Uterus (tissue), 4 donors: ENCODE measurements at places on chromosomes 5 and 9. TPM values are rescaled to one million over a fixed set of nuclear protein-coding genes. Genes with fewer than 3 reads are reported as not detected.

GRCh38 chr5:108148715-108149139, 233.2 kb downstream of the FBXL17 start:
- DNase-seq, result no peak
- no peaks in the 10 kb centered on the region for H3K27me3 ChIP-seq
- no peaks in the 10 kb centered on the region for H3K4me1 ChIP-seq
- H3K4me3 ChIP-seq, result no peak overlapping the region

DNA sequence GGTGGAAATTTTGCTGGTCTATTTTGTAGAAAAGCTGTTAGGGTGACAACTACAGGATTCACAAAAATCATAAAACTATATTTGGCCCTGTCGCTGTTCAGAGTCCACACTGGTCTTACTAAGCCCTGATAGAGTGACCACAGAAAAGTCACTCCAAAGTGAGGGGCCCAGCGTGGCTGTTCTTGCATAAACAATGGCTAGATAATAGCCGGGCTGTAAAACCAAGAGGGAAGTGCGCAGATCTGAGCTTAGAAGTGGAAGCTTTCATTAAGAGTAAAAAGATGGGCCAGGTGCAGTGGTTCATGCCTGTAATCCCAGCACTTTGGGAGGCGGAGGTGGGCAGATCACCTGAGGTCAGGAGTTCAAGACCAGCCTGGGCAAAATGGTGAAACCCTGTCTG, 15.5 kb upstream of the CTSL start:
- H3K27ac ChIP-seq, result no peak overlapping the region
- peaks cover 12% of the 10 kb centered on the region for H3K4me1 ChIP-seq
- H3K4me3 ChIP-seq, result no peak overlapping the region
- H3K36me3 ChIP-seq, result no peaks in the 10 kb centered on the region

DNA sequence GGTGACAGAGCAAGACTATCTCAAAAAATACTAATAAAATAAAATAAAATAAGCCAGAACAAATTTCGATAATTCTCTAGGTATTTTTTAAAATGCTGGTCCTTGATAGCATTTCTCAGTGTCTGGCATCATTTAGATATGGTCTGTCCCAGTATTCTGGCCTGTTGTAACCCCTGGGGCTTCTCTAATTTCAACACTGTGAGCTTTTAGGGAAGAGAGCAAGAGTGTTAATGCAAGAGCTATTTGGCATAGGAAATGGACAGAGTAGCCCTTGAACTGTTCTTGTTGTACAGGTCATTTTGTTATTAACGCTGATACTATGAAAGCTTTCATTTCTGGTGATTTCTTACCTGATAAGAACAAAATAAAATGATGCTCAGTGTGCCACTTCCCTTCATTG, 112.2 kb upstream of the ZNF608 start:
- H3K4me1 ChIP-seq, result no peaks in the 10 kb centered on the region
- H3K36me3 ChIP-seq, result no peaks in the 10 kb centered on the region
- no peak for DNase-seq
- H3K27ac ChIP-seq, result no peak overlapping the region
- H3K27me3 ChIP-seq, result no peaks in the 10 kb centered on the region

GRCh38 chr9:84778570-84778969, 109.0 kb downstream of the NTRK2 start:
- no peaks in the 10 kb centered on the region for H3K36me3 ChIP-seq
- no peaks in the 10 kb centered on the region for H3K4me1 ChIP-seq
- H3K27me3 ChIP-seq, result no peaks in the 10 kb centered on the region
- H3K4me3 ChIP-seq, result no peak overlapping the region

DNA sequence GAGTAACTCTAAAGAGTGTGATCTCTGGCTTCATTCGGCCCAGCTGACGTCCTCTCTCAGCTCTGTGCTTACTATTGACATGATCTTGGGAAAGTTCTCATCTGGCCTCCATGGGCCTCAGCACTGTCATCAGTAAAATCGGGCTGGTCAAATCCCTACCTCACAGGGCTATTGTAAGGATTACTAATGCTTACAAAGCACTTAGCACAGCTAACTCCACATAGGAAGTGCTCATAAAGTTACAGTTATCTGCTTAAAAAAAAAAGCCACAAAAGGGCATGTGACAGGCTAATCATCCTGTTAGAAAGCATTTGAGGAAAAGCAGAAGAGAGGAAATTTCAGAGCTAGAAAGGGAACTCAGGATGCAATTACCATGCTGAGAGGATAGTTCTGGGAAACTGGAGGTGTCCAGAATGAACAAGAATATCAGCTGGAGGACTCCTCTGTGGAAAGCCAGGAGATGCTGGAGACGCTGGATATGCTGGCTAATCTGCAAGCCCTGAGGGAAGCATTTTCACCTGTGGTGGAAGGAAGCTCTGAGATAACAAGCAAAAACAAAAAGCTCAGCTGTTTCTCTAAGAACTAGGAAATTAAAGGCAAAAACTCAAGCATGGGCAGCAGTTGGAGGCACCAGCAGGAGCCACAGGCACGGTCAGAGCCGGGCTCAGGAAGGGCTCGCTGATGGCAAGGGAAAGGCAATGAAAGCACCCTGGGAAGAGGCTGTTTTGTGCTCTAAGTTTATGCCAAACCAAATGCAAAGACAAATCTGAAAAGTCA, 4.4 kb upstream of the BHMT start:
- no peak overlapping the region for H3K27ac ChIP-seq
- no peaks in the 10 kb centered on the region for H3K27me3 ChIP-seq
- H3K4me3 ChIP-seq, result no peak overlapping the region
- no peaks in the 10 kb centered on the region for H3K36me3 ChIP-seq

DNA sequence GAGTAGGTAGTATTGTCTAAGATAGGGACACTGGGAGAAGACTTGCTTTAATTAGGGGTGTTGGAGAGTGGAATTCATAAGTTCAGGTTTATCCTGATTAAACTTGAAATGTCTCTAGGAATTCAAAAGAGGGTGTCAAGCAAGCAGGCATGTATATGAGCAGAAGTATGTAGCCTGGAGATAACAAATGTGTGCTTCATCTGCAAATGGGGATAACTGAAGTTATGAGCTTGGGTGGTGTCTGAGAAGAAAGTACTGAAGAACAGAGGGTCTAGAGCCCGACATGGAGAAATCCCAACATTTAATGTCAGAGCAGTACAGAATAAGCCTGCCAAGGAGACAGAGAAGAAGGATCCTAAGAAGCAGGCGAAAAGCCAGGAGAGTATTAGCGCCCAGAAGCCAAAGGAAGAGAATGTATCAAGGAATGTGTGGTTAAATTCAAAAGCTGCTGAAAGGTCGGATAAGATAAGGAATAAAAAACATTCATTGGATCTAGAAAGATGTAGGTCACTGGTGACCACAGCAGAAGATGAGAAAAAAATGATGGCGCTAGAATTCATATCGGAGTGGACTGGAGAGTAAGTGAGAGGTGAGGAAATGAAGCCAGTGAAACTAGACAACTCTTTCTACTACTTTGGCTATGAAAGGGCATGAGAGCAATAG, 401.5 kb upstream of the PIK3R1 start:
- H3K27ac ChIP-seq, result peak overlapping the region; percentile 83
- no peak overlapping the region for H3K4me3 ChIP-seq
- H3K4me1 ChIP-seq, result no peaks in the 10 kb centered on the region
- H3K27me3 ChIP-seq, result no peaks in the 10 kb centered on the region
- DNase-seq, result no peak

DNA sequence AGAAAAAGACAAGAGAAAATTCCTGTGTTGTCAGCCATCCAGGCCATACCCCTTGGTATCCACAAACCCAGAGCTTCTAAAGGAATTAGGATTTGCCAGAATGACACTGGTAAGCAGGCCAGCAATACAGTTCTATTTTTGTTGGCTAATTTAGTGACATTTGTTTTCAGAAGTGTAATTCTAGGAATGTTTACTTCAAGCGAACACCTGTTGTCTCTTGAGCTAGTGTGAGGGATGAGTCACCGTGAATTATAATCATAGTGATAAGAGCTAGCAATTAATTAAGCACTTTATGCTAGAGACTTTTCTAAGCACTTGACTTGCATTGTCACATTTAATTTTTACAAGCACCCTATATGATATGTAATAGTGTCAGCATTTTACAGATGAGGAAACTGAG, 99.2 kb downstream of the PRKACG start:
- no peaks in the 10 kb centered on the region for H3K4me1 ChIP-seq
- H3K27me3 ChIP-seq, result no peaks in the 10 kb centered on the region
- no peak overlapping the region for H3K27ac ChIP-seq
- H3K4me3 ChIP-seq, result no peak overlapping the region
- DNase-seq, result no peak

GRCh38 chr5:139481122-139481533, 1.4 kb downstream of the STING1 start:
- H3K27me3 ChIP-seq, result no peaks in the 10 kb centered on the region
- peak overlapping the region; percentile 91 for H3K27ac ChIP-seq
- H3K36me3 ChIP-seq, result no peaks in the 10 kb centered on the region
- peak; percentile 68 for DNase-seq
- peak overlapping the region; percentile 25 for H3K4me3 ChIP-seq

GRCh38 chr5:74376187-74376586, 264.3 kb downstream of the ENC1 start:
- no peaks in the 10 kb centered on the region for H3K27me3 ChIP-seq
- no peaks in the 10 kb centered on the region for H3K36me3 ChIP-seq
- no peak overlapping the region for H3K27ac ChIP-seq
- no peaks in the 10 kb centered on the region for H3K4me1 ChIP-seq

DNA sequence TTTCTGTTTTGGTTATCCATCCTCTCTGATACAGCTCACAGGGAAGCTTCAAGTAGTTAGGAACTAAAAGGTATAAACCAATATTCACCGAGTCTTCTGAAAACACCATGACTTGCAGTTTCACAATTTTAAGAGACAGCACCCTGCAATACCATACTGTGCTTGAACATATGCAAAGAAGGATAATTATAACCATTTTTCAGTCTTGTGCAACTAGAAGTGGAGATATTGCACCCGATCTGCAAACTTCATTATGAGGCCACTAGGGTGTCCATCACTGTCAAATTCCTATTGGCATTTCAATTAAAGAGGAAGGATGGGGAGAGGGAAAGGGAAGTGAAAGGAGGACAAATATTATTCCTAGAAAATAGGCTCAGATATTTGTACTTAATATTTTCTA, 32.4 kb upstream of the CEP120 start:
- H3K4me1 ChIP-seq, result no peaks in the 10 kb centered on the region
- no peak for DNase-seq
- no peaks in the 10 kb centered on the region for H3K27me3 ChIP-seq
- H3K4me3 ChIP-seq, result no peak overlapping the region
- no peak overlapping the region for H3K27ac ChIP-seq

DNA sequence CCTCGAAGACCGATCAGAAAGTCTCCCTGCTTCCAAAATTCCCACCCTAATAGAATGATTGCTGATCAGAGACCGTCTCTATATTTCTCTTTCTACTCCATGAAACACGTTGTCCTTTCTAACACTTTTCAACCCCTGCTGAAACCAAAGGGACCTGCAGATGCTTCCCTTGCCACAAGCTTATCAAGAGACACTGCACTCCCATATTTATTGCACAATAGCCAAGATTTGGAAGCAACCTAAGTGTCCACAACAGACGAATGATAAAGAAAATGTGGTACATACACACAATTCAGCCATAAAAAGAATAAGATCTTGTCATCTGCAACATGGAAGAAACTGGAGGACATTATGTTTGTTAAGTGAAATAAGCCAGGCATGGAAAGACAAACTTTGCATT, 125.1 kb downstream of the FOXD1 start:
- H3K27me3 ChIP-seq, result no peaks in the 10 kb centered on the region
- DNase-seq, result no peak

DNA sequence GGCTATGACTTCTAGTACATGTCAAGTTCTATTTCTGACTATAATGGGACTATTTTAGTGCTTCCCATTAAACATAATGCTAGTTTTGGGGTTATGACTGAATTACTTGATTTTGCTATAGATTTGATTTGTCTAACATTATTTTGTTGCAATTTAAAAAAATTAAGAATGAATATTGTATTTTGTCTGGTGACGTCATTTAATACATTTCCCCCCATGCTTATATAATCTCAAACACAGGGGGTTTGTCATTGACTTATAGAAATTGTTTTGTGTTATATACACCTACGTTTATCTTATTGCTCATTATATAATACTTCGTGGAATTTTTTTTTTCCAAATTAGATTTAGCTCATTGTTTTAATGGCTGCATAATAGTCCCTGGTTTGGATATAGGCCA, 270.3 kb upstream of the VLDLR start:
- H3K36me3 ChIP-seq, result no peaks in the 10 kb centered on the region
- no peak overlapping the region for H3K27ac ChIP-seq
- no peak overlapping the region for H3K4me3 ChIP-seq
- H3K4me1 ChIP-seq, result no peaks in the 10 kb centered on the region
- H3K27me3 ChIP-seq, result no peaks in the 10 kb centered on the region
- no peak for DNase-seq

C5orf58 gene
- not detected for total RNA-seq

KCNIP1 gene
- 7.0 TPM for total RNA-seq

PCDHB4 gene
- 0.59 TPM for total RNA-seq

TMEM252 gene
- total RNA-seq, result 0.69 TPM

SGCD gene
- 9.2 TPM for total RNA-seq

FOXD4 gene
- not detected for total RNA-seq

CBY3 gene
- not detected for total RNA-seq

LRRC19 gene
- not detected for total RNA-seq
